GF-D8 (cell line): ENCODE measurements at places on chromosomes 16 and 17.

DNA sequence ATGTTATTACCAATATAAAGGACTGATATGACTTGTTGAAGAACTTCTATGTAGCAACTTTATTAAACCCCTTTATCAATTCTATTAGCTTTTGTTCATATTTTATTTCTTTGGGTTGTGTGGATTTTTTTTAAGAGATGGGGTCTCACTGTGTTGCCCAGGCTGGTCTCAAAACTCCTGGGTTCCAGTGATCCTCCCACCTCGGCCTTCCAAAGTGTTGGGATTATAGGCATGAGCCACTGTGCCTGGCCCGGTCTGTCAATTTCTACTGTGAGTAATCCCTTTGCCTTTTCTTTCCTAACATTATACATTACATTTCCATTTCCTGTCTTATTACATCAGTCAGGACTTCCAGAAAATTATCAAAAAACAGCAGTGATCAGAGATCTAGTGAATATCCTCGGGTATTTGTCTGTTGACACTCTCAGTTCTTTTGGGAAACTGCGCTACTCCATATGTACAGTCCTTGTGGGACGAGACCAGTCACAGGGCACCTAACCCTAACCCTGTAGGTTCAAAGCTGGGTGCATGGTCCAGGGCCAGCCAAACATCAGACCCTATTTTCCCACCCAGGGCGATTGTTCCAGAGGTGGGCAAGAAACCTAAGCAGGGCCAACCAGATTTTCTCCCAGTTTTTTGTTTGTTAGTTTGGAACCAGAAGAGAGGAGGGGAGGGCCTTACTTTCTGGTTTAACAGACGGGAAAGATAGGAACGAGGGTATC is 1.7 kb upstream of the SLC47A1 start:
- no peak for DNase-seq

- no peak for DNase-seq
Observed at GRCh38 chr16:84082835-84083569, 33.7 kb downstream of the MBTPS1 start.

DNA sequence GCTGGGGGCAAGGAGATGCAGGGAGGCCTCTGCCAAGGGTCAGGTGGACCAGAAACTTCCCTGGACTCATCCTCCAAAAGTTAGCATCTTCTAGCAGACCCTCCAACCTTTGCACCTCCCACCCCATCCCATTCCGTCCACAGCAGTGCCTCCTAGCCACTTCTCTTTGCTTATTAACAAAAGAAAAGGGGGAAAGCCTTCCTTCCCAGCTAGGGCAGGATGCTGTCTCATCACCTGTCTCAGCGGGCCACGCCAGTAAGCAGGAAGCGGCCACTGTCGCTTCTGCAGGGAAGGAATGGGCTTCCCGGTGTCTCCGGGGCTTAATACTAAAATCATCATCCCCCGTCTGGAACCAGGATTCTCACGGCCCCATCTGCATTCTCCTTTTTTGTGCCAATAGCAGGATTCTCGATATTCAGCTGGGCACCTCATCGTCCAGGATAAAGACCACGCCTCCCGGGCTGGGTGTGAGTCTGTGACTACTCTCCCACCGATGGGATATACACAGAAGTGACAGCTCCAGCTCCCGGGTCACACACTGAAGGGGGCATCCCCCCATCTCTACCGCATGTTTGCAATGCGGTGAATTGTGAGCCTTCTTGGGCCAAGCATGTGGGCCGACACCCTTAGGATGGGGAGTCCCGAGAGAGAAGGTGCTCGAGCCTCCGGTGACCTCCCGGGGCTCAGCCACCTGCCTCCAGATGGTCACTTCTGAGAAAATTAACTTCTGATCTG is 15.5 kb upstream of the RBFOX3 start:
- DNase-seq = no peak

GRCh38 chr16:57939872-57940224 is 31.1 kb downstream of the CNGB1 start:
- no peak for DNase-seq

- no peak for DNase-seq
Observed at GRCh38 chr17:1109606-1110540, 69.9 kb downstream of the ABR start.

DNA sequence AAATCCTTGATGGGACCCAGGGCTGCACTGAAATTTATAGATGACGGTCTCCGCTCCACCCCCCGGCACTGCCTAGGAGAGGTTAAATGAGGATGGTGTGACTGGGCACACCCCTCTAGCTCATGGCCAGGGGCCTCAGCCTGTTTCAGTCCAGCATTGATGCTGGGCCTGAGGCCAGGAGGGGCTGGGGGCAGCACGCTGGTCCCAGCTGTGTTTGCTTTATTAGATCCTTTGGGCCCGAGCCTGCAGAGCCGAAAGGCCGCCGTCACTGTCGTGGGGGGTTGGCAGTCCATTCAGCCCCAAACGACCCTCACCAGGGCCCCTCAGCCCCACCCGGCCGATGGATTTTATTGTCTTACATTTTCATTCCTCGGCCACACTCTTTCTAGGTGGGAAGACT is 10.8 kb upstream of the DOK4 start:
- no peak for DNase-seq

DNA sequence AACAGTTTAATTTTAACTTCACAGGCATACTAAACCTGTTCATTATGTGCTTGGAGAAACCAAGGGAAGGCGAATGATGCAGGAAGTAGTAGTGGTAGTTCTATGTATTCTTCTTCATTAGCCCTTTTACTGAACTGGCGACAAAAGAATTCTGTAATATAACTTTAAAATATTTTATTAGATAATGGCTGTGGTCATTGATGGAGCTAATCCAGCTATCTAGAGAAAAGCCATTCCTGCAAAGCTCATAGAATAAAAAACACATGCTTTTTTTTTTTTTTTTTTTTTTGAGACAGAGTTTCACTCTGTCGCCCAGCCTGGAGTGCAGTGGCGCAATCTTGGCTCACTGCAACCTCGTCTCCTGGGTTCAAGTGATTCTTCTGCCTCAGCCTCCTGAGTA is 23.5 kb downstream of the TANC2 start:
- DNase-seq = no peak

DNA sequence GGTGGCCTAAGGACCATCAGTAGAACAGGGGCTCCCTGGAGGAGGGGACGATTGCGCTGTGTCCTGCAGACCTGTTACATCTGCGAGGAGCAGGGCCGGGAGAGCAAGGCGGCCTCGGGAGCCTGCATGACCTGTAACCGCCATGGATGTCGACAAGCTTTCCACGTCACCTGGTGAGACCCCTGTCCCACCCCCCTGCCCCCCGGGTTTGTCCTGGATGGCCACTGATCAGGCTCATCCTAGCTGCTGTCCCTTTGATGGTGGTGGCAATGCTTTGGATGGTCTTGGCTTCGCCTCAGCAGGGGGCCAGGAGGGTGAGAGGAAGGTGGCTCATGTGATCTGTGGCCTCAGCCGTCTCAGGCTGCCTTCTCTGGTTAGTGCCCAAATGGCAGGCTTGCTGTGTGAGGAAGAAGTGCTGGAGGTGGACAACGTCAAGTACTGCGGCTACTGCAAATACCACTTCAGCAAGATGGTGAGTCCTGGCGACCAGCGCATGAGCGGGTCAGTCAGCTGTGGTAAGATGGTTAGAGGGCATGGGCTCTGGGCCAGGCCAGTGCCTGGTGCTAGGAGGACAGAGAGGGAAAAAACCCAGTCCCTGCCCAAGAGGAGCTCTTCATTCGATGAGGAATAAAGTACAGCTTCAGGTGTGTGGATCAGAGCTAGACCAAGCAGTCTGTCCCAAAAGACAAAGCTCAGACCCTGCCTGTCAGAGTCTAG is 4.2 kb downstream of the MLLT6 start:
- DNase-seq = no peak

GRCh38 chr16:59330019-59330670 is 596.0 kb upstream of the GOT2 start:
- no peak for DNase-seq

- no peak for DNase-seq
Observed at GRCh38 chr17:17448076-17448475, 28.7 kb upstream of the MED9 start.

DNA sequence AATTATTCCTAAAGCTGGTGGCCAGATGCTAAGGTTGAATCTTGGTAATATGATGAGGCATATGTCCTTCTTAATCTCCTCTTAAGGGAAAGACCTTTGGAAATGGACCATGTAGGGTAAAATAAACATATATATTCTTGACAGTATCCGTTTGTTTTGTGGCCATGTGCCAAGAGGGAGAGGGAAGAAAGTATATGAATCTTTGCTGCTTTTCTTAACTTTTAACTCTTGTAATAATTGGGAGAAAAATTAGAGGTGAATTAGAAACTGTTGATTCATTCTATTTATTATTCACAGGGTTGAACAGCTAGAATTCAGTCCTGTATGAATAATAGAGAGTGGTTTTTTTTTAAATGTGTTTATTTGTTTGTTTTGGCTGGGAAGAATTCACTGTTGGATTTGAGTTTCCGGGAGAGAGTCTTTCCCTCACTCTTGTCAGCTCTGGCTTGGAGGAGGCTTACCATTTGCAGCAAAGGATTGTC is 31.6 kb downstream of the AATF start:
- DNase-seq = no peak

DNA sequence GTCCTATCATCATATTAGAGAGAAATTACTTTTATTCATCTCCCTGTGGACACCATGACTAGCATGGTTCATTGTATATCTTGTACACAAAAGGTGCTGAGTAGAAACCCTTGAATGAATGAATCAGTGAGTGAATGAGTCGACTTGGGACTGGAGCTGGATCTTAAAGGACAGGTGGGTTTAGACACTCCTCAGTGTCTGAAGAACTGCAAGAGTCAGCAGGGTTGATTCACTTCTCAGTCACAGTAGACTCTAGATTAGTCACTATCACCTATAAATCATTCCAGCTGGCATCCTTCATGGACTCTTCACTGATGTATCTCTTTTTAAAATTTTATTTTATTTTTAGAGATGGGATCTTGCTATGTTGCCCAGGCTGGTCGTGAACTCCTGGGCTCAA is 30.1 kb upstream of the PMFBP1 start:
- no peak for DNase-seq

DNA sequence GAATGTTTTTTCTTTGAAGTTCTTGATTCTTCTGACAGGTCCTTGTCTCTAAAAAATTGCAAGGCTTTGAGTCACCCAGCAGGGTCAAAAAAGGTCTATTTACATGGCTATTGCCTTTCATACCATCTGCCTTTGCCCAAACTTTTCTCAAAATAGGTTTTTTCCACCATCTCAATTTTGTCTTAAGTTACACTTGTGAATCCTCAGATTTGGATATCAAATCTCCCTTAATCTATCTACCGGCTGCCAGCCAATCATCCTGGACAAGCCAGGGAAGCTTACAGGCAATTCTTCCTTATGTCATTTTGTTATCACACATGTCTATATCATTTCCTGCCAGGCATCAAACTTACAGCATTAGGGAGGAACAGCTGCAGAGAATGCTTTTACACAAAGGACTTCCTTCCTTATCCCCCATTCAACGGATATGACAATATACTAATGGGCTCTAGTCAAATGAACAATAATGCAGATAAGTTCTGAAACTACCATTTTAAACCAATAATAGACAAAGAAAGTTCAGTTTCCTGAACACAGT is 104.1 kb upstream of the CORO6 start:
- DNase-seq = peak; percentile 67

DNA sequence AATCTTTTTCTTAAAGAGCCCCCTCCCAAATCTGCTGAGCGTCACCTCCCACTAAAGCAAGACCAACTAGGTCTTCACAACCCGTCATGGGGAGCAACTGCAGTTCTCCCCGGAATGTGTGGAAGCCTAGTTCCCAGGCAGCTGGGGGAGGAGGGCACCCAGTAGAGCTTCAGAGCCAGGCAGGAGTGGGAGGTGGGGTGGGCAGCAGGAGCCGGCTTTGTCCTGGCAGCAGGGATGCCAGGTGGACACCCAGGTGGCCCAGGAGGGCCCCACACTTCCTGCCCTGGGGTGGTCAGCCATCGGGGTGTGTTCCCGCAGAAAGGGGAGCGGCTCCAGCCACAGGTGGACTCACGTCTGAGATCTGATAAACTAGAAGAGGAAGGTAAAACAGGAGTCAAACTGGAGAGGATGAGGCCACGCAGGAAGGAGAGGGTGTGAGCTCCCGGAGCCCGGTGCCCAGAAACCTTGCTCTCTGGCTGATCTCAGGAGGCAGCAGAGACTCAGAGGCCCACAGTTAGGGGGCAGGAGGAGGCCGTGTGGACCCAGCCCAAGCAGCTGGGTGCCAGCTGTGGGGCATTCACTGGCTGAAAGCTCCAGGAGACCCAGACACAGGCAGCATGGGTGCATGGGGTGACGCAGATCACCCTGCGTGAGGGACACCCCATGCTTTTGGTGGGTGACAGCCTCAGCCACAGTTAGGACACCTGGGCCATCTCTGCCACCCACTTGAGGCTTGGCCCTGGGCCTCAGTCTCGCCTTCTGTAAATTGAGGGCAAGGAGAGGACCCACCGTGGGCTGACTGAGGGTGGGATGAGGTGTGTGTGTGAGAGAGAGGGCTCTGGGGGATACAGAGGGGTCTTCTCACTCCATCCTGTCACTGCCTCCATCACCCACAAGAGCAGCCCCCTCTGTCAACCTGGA is 260.8 kb upstream of the TNRC6C start:
- no peak for DNase-seq

DNA sequence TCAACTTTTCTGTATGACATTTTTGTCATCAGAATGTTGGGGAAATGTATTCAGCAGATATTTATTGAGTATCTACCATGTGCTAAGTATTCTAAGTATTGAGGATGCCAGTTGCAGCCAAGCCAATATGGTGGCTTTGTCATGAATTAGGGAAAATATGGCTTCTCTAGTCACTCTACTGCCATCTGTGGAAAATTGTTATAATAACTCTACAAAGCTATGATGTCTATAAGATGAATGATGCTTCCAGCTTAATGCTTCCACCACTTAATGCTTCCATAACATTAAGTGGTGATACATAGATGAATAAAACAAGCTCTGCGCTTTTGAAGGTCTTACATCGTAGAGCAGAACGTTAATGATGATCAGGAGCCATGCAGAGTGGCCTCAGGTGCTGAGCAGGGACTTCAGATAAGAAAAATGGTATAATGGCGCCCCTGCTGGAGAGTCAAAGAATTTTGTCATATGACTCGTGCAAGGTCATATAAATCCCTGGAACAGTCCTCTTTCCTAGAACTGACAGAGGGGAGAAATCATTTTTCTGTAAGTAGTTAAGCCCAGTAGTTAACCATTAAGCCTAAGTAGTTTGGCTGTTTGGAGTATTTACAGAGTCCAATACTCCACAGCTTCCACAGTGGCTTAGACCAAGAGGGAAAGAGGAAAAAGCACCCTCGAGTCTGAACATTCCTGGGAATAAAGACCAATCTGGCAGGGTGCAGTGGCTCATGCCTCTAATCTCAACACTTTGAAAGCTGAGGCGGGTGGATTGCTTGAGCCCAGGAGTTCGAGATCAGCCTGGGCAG is 2.7 kb upstream of the TMIGD1 start:
- DNase-seq = peak; percentile 25
